Stimulated activated CD8-positive, alpha-beta memory T cell treated with anti-CD3 and anti-CD28 coated beads, Interleukin-15, amount 100 ng/mL, for 1 hour (primary cell): ENCODE measurements at places on chromosomes 11 and 22.

DNA sequence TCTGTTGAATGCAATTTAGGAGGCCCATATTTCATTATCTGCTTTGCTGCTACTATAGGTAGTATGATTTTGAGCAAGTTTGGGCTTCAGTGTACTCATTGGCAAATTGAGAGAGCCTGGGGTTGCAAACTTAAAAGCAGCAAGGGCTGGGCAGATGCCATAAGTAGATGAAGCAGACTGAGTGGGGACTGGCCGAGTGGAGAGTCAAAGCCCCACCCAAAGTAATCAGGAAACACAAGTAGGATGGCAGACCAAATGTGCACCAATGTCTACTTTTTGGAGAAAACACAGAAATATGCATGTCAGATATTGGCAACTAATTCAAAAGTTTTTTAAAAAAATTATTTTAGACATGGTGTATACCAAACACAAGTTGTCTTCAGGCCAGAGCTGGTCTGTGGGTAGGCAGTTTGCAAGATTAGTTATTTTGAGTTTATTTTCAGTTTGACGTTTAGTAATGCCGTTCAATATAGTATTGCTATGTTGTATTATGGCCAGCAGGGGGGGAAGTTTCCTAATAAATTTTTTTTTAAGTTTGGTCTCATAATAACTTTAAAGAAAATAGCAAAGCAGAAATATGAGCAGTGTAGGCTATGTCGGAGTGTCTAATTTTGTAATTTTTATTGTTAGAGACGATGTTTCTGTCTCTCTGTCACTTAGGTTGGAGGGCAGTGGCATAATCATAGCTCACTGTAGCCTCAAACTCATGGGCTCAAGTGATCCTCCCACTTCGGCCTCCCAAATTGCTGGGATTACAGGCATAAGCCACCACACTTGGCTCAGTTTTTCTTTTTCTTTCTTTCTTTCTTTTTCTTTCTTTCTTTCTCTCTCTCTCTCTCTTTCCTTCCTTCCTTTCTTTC lies 105.1 kb downstream of the HIPK3 start:
- no peak for DNase-seq

DNA sequence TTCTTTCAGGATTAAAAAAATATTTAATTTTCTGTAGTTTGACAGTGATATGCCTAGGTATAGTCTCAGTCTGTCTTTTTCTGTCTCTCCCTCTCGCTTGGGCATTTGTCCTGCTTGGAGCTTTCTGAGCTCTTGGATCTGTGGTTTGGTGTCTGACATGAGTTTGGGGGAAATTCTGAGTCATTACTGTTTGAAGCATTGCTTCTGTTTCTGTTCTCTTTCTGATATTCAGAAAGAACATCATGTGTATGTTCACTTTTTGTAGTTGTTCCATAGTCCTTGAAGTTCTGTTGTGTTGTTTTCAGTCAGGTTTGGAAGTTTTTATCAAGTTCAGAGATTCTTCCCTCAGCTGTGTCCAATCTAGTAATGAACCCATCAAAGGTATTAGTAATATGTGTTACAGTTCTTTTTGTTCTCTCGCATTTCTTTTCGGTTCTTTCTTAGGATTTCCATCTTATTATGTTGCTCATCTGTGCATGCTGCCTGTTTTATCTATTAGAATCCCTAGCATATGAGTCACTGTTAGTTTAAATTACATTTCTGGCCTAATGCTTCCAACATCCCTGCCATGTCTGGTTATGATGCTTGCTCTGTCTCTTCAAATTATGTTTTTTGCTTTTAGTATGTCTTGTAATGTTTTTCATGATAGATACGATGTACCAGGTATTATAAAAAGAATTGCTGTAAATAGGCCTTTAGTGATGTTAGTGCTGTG lies 48.4 kb downstream of the DDX10 start:
- no peak for DNase-seq

- no peak for DNase-seq
Measured at GRCh38 chr11:45517171-45517770, 148.2 kb downstream of the CHST1 start.

GRCh38 chr11:26021017-26021416 lies 310.9 kb upstream of the ANO3 start:
- no peak for DNase-seq

DNA sequence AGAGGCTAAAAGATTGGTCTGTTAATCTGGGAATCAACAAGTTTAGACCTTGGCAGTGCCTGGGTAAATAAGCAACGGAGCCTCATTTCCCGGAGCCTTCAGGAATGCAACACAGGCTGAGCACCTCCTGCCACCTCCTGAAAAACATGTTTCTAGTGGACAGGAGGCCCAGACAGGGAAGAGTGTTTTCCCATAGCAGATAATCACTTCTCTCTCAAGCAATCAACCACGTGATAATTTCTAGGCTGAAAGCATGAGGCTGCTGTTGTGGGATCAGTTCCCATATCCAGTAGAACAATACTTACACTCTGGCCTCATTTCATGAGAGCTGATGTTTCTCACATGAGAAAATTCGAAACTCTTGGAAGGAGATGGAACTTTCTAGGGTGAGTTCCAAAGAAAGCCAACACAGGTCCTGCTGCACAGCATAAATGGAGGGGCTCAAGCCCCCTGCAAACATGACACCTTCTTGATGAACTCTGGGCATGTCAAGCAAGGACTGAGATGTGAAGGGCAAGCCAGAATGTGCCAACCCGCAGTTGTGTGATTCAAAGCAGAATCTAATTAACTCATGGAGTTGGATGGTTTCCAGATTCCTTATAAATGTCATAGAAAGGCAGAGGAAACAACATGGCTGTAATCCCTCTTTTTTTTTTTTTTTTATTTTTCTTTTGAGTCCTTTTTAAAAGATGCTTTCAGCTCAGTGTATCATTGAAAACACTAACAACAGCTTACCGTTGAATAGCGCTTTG lies 228.5 kb upstream of the SESN3 start:
- no peak for DNase-seq

GRCh38 chr22:41777749-41778425 lies 22.6 kb upstream of the CCDC134 start:
- no peak for DNase-seq

- no peak for DNase-seq
Measured at GRCh38 chr11:57403802-57404147, 13.3 kb upstream of the PRG2 start.

- DNase-seq, result no peak
Measured at GRCh38 chr22:17007852-17008731, at the start of gene GAB4. GAB4 (minus strand) TSS chr22:17008222; CDS start chr22:17008114, 108 bp downstream.

DNA sequence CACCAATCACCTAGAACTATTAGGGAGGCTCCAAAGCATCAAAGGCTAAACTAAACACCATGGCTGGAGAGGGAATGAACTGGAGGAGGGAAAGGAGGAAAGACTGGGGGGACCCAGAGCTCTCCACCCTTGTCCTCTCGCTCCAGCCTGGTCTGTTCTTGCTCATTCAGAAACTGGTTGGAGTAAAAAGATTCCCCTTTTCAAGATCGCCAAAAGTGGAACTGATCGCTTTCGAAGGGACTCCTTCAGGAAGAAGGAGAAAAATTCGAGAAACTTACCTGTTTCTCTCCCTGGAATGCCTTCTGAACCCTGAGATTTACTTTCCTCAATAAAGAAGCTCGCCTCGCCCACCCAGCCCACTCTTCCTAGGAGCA lies 46.9 kb downstream of the OR4D9 start:
- DNase-seq, result no peak

- DNase-seq, result no peak
Measured at GRCh38 chr22:30261134-30261533, 5.5 kb downstream of the OSM start.

- no peak for DNase-seq
Measured at GRCh38 chr11:96865020-96865419, 475.2 kb downstream of the JRKL start.

- no peak for DNase-seq
Measured at GRCh38 chr11:75333807-75334140, 17.7 kb downstream of the ARRB1 start.

DNA sequence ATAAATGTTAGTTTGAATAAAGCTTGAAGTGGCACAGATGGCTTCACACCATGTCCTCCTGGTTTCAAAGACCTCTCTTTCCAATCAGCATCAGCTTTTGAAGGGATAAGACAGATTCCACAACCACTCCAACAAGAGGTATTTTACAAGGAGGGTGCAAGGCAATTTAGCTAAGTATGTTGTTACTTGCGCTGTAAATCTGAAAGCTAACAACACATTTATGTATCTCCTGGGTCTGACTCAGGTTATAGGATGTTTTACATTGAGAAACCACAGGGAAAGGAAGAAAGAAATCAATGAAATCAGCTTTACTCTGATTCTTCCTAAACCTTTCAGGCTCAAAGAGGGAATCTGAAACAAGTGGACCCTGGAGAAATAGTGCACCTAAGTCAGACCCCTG lies 12.1 kb downstream of the CWC15 start:
- no peak for DNase-seq

DNA sequence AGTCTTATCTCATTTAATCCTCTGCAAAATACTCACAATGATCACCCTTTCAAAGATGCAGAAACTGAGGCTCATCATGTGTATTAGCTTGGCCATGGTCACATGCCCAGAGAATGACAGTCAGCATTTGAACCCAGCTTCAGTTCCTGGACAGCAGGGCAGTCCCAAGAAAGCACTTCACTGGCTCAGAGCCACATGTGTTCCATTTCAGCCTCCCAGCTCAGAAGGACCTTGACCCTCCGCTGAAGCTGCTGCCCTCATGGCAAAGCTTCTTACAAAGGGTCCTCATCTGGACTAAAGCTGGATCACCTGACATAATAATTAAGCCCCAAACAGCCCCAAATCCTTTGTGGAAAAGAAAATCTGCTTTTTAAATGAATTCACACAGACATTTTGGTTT lies 37.0 kb downstream of the TENM4 start:
- no peak for DNase-seq
